T-helper 17 cell (primary cell): ENCODE measurements at places on chromosomes 6 and 20.

- H3K36me3 ChIP-seq = peaks cover 6% of the 10 kb centered on the region
- H3K4me1 ChIP-seq = peaks cover 10% of the 10 kb centered on the region
- no peak overlapping the region for H3K4me3 ChIP-seq
- DNase-seq = peak; percentile 43
These were observed 16.2 kb downstream of the HLA-DPB1 start for GRCh38 chr6:33091957-33092356.

DNA sequence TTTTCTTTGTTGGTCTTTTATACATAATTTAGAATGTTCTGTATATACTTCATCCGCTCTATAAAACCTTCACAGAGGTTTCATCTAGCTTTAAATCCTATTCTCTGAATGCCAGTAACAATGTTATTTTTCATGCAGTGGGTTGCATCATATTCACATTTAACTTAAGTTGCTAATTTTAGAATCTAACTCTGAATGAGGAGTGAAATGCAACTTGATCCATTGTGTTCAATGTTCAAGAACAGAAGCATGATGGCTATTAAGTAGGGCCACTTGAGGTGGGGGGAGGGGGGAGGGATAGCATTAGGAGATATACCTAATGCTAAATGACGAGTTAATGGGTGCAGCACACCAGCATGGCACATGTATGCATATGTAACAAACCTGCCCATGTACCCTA, 224.5 kb downstream of the NKAIN2 start:
- DNase-seq = no peak
- H3K27ac ChIP-seq = no peak overlapping the region
- no peaks in the 10 kb centered on the region for H3K27me3 ChIP-seq
- no peaks in the 10 kb centered on the region for H3K4me1 ChIP-seq
- H3K36me3 ChIP-seq = no peaks in the 10 kb centered on the region
- no peak overlapping the region for H3K4me3 ChIP-seq

GRCh38 chr20:52959125-52959524, 13.0 kb upstream of the TSHZ2 start:
- no peak overlapping the region for H3K4me3 ChIP-seq
- no peak for DNase-seq
- peaks cover 17% of the 10 kb centered on the region for H3K27me3 ChIP-seq
- H3K4me1 ChIP-seq = no peaks in the 10 kb centered on the region

DNA sequence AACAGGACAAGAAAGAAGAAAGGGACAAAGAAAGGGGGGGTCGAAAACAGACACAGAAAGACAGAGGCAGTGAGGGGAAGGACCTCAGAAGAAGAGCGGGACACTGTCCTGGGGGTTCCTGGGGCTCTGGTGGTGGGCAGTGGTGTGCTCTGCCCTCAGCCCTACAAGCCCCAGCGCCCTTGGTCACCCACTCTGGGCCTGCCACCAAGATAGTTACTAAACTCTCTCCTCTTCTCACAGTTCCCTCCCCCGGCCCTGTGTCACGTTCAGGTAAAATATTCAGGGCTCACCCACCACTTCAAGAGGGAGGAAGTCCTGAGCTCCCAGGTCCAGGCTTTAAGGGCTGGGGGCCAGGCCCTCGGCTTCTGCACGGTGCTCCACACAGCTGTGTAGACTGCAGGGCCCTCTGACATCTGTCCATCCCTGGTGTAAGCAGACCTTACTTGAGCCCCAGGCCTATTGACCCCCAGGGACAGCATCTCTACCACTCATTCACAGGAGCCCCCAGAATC, 87.4 kb downstream of the MRPL14 start:
- peaks cover 7% of the 10 kb centered on the region for H3K4me1 ChIP-seq
- no peak for DNase-seq
- no peak overlapping the region for H3K27ac ChIP-seq
- no peaks in the 10 kb centered on the region for H3K36me3 ChIP-seq
- peaks cover 28% of the 10 kb centered on the region for H3K27me3 ChIP-seq

GRCh38 chr6:161319231-161319630, 45.4 kb upstream of the AGPAT4 start:
- H3K27me3 ChIP-seq = peaks cover 15% of the 10 kb centered on the region
- no peaks in the 10 kb centered on the region for H3K36me3 ChIP-seq
- peaks cover 2% of the 10 kb centered on the region for H3K4me1 ChIP-seq
- H3K4me3 ChIP-seq = no peak overlapping the region
- no peak for DNase-seq
- H3K27ac ChIP-seq = no peak overlapping the region

DNA sequence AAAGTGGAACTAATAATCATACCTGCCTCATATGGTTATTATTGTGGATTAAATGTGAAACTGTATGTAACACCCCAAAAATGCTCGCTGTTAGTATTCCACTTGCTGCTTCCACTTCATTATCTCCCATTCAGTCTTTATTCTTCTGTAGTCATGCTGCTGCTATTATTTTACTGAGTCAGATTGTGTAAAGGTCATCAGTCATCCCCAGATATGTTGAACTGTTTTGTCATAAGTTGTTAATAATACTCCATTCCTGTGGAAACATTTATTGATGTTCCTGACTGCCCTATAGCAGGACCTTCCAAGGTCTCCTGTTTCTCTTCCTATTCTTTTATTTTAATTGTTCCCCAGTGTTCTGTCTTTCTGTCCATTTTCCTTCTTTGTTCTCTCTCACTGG, 1148.3 kb downstream of the EPHA7 start:
- H3K27me3 ChIP-seq = no peaks in the 10 kb centered on the region
- no peak for DNase-seq
- H3K4me3 ChIP-seq = no peak overlapping the region
- H3K4me1 ChIP-seq = no peaks in the 10 kb centered on the region
- no peak overlapping the region for H3K27ac ChIP-seq
- no peaks in the 10 kb centered on the region for H3K36me3 ChIP-seq

- H3K36me3 ChIP-seq = no peaks in the 10 kb centered on the region
- H3K27ac ChIP-seq = no peak overlapping the region
- H3K27me3 ChIP-seq = no peaks in the 10 kb centered on the region
- H3K4me1 ChIP-seq = no peaks in the 10 kb centered on the region
- no peak for DNase-seq
These were observed 607.1 kb downstream of the COL12A1 start for GRCh38 chr6:74598462-74599393.

- peak overlapping the region; percentile 27 for H3K27ac ChIP-seq
- peaks cover 3% of the 10 kb centered on the region for H3K36me3 ChIP-seq
- H3K4me1 ChIP-seq = peaks cover 21% of the 10 kb centered on the region
- no peak for DNase-seq
- H3K27me3 ChIP-seq = no peaks in the 10 kb centered on the region
These were observed 52.4 kb downstream of the SCAND1 start for GRCh38 chr20:35901678-35902544.

GRCh38 chr6:77106992-77107391, 356.3 kb downstream of the HTR1B start:
- H3K27ac ChIP-seq = no peak overlapping the region
- no peaks in the 10 kb centered on the region for H3K4me1 ChIP-seq
- no peaks in the 10 kb centered on the region for H3K27me3 ChIP-seq

- no peak overlapping the region for H3K27ac ChIP-seq
- peaks cover 27% of the 10 kb centered on the region for H3K4me1 ChIP-seq
- H3K4me3 ChIP-seq = no peak overlapping the region
- H3K27me3 ChIP-seq = no peaks in the 10 kb centered on the region
- no peak for DNase-seq
These were observed 42.7 kb upstream of the HINT3 start for GRCh38 chr6:125913864-125914351.

DNA sequence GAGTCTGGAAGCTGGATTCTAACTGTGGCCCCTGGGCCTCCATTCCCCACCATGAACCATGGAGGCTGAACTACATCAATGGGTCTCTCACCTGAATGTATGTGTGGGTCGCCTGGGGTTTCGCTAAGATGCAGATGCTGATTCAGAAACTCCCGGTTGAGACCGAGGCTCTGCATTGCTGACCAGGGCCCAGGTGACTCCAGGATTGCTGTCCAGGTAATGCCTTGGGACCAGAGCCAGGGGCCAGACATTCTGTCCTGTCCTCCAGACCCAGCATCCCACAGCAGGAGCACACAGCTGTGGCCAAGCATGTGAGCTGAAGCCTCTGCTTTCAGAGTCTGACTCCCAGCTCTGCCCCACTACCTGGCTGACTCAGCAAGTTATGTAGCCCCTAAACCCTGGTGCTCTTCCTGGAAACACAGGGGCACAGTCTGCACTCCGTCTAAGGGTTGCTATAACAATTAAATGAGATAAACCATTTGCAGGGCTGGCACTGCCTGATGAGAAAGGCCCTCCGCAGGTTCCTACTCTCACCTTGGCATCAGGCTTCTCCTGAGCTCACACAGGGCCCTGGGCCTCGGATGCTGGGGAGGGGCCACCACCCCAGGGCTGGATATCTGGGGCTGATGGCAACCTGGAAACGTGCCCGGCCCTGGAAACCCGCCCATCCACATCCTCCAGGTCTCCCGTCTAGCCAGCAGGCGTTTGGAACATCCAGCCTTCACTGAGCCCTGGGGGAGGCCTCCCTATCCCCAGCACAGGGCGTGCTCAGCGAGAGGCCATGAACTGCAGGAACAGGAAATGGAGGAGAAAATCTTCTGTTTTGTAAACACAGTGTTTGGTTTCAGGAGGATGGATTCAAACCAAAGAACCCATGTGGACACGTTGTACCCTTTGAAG, 175.7 kb downstream of the DLL1 start:
- no peaks in the 10 kb centered on the region for H3K27me3 ChIP-seq
- H3K36me3 ChIP-seq = no peaks in the 10 kb centered on the region
- DNase-seq = no peak
- H3K4me1 ChIP-seq = peaks cover 5% of the 10 kb centered on the region
- no peak overlapping the region for H3K4me3 ChIP-seq

GRCh38 chr6:110619275-110619908, 143.0 kb upstream of the SLC22A16 start:
- H3K27me3 ChIP-seq = no peaks in the 10 kb centered on the region
- H3K4me3 ChIP-seq = no peak overlapping the region
- peaks cover 12% of the 10 kb centered on the region for H3K36me3 ChIP-seq
- DNase-seq = no peak
- peaks cover 7% of the 10 kb centered on the region for H3K4me1 ChIP-seq

GRCh38 chr20:2793471-2793870, 7.0 kb downstream of the CPXM1 start:
- no peak overlapping the region for H3K27ac ChIP-seq
- H3K4me3 ChIP-seq = no peak overlapping the region
- peaks cover 6% of the 10 kb centered on the region for H3K36me3 ChIP-seq

GRCh38 chr20:20076297-20077065, 24.1 kb downstream of the CFAP61 start:
- no peak overlapping the region for H3K4me3 ChIP-seq
- no peak overlapping the region for H3K27ac ChIP-seq
- H3K36me3 ChIP-seq = no peaks in the 10 kb centered on the region
- peaks cover 40% of the 10 kb centered on the region for H3K27me3 ChIP-seq
- peaks cover 5% of the 10 kb centered on the region for H3K4me1 ChIP-seq

DNA sequence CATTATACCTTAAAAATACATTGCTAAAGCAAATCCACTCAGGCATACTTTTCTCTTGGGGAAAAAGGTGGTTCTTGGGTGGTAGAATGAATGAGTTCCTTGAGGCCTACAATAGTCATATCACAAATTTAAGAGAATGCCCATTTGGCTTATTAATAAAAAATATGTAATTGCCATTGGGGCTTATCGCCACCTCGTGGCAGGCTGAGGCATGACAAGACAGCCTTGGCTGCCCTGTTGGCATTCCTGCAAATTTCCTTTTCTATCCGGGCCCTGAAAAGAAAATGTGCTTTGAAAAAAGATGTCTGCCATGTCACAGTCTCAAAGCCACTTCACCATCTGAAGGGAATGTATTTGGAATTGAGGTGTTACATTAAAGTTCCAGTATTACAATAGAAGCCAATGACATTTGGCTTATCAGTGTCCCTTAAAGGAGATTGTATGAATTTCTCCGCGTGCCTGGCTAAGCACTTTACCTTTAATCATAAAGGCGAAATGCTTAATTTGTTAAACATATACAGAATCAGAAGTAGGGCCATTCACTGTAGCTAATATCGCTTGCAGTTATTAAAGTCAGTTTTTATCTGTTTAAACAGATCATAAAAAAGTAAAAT, 188.3 kb upstream of the ZFP64 start:
- no peaks in the 10 kb centered on the region for H3K27me3 ChIP-seq
- peak overlapping the region; percentile 53 for H3K27ac ChIP-seq
- H3K4me1 ChIP-seq = peaks cover 16% of the 10 kb centered on the region

DNA sequence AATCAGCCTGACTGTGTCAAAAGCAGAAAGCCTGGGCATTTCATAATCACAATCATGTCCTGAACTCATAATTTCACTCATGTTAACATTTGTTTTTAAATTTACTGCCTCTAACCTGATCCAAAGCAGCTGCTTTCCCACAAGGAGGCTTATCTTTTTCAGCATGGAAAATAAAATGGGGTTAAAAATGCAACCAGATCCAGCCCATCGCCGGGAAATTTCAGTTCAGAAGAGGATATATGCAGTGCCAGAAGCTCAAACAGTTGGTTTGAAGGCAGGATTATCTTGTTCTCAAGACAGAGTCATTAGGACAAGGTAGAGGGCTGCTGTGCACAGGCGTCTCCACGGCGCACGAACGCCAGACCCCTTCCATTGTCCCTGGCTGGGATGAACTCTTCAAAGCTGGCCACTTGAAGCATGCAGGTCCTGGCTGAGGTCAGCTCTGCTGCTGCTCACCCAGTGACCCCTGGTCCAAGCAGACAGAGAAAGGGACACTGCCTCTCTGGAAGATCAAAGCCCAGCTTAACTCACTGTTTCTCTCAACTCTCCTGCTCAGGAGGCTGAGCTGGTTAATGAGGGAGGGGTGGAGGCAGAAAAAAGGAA, 191.1 kb upstream of the HEY2 start:
- H3K4me3 ChIP-seq = no peak overlapping the region
- DNase-seq = no peak
- no peaks in the 10 kb centered on the region for H3K36me3 ChIP-seq

DNA sequence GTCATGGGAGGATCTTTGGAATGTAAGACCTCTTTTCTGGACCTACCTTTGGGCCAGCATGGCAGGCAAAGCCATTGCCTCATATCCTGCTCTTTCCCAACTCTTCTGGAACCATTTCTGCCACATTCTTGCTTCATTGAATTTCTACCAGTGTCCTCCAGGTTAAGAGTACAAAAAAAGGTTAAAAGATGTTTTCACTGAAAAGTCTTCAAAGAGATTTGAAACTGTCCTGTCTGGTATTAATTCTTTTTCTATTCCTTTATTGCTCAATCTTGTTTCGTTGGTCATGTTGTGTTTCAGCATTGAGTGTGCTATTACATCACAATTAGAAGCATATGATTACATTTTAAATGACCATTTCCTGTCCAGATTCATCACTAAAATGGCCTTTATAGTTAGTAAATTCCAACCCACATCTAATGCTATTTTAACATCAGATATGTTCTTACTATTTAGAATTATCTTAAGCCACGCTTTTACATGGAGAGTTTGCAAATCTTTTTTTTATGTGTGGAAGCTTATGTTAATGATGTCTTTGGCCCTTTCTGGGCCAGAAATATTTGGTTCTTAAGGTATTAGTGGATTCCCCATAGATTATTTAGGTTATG, 450.9 kb downstream of the GJA1 start:
- no peak for DNase-seq
- H3K36me3 ChIP-seq = no peaks in the 10 kb centered on the region
- no peaks in the 10 kb centered on the region for H3K4me1 ChIP-seq
- no peak overlapping the region for H3K4me3 ChIP-seq
- H3K27ac ChIP-seq = no peak overlapping the region

GRCh38 chr6:159084493-159085091, 39.8 kb upstream of the TAGAP start:
- no peak overlapping the region for H3K27ac ChIP-seq
- H3K4me1 ChIP-seq = peaks cover 7% of the 10 kb centered on the region
- H3K27me3 ChIP-seq = no peaks in the 10 kb centered on the region
- peaks cover 3% of the 10 kb centered on the region for H3K36me3 ChIP-seq
- DNase-seq = no peak
- no peak overlapping the region for H3K4me3 ChIP-seq
